ENCODE measurements at places on chromosomes 7 and 10.
A peak's percentile ranks its signal among the peaks of the same experiment; 100 is the strongest.

- DNase-seq: no peak
Measured at GRCh38 chr10:49361735-49362568, 33.9 kb downstream of the DRGX start.

- DNase-seq: peak; percentile 73
Measured at GRCh38 chr7:31488562-31489203, 25.2 kb upstream of the ITPRID1 start.

DNA sequence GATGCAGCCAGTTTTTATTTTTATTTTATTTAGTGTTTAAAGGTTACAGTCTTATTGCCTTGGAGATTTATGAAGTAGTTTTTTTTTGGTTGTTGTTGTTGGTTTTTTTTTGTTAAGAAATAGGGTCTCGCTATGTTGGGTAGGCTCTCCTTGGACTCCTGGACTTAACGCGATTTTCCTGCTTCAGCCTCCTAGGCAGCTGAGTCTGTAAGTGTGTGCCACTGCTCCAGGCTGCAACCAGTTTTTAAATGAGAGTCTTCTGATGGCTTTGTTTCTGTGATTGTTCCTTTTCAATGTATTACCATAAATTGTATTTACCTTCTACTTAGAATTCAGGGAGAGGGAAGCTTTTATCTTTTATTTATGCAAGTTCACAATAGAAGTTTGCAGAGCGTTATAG, 62.8 kb downstream of the BICC1 start:
- no peak for DNase-seq

GRCh38 chr10:115948465-115948864, 324.5 kb downstream of the GFRA1 start:
- DNase-seq: no peak

DNA sequence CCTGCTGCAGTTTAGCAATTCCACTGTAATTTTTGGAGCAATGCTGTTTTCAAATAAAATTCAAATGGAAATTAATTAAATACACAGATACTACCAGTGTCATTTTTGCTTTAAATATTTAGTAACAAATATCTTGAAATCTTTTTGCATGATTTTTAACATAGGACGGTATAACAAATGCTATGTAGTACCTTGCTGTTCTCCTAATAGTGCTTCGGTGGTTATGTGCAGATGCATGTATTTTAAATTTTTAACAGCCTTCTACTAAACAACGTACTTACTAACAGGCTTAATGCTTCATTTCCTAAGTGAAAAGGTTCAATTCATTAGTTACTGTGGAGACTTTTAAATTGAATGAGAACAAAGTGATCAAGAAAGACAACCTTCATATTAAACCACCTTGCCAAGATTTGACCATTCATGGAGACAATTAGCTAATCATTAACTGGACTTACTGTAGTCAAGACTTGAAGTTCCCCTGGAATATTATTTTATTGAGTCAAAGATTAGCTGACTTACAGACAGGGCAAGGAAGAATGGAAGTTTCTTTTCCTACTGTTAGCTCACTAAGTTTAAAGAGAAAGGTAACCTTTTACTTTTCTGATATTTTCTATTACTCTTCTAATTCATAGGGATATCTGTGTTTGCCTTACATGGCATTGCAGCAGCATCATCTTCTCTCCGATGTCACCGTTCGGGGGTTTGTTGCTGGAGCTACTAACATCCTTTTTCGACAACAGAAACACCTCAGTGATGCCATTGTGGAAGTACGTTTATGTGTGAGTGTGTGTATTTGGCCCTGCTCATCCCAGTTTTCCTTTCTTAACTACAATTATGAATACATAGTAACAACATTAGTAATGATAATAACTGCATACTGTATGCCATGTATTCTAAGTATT, 74.3 kb downstream of the AVL9 start:
- no peak for DNase-seq

DNA sequence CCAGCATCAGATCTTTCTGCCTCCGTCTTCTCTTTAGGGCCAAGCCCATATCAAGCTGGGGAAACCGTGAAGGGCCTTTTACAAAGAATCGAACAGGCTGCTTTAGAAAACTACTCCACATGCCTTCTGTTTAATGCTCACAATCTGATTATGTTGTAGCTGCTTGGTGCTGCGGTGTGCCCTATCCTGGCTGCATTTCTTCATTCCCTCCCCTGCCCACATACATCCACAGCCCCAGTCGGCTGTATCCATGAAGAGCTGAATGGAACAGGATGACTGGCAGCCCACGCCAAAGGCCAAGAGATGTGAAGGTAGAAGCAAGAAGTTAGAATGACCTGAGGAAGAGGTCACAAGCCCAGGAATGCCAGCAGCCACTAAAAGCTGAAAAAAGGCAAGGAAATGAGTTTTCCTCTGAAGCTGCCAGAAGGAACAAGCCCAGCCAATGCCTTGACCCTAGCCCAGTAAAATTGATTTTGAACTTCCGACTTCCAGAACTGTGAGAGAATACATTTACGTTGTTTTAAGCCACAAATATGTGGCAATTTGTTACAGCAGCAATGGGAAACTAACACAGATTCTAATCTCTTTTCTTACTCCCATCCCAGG, 22.2 kb downstream of the TAS2R41 start:
- no peak for DNase-seq

DNA sequence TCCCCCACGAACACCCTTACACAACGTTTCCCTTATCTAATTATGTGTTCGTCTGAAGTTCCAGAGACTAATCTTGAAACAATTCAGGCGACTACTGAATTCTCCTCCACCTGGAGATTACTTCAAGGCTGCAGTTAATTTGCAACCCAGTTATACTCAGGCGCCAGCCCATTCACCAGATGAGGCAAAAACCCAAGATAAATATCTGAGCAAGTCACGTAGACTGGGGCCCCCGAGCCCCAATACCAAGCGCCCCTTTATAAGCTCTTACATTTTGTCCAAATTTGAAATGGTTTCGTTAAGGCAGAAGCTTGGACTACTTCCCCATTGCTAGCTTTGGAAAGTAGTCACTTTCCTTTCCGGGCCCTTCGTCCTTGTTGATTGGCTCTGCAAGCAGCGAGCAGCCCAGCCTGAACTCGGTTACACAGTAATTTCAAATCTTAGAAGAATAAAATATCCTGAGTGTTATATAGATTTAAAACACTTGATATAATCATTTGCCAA, 1.2 kb downstream of the TPK1 start:
- DNase-seq: peak; percentile 61
